ENCODE measurements at places on chromosomes 13 and 19.

- no peak for DNase-seq
Observed at GRCh38 chr13:27593267-27593666, 27.1 kb downstream of the LNX2 start.

DNA sequence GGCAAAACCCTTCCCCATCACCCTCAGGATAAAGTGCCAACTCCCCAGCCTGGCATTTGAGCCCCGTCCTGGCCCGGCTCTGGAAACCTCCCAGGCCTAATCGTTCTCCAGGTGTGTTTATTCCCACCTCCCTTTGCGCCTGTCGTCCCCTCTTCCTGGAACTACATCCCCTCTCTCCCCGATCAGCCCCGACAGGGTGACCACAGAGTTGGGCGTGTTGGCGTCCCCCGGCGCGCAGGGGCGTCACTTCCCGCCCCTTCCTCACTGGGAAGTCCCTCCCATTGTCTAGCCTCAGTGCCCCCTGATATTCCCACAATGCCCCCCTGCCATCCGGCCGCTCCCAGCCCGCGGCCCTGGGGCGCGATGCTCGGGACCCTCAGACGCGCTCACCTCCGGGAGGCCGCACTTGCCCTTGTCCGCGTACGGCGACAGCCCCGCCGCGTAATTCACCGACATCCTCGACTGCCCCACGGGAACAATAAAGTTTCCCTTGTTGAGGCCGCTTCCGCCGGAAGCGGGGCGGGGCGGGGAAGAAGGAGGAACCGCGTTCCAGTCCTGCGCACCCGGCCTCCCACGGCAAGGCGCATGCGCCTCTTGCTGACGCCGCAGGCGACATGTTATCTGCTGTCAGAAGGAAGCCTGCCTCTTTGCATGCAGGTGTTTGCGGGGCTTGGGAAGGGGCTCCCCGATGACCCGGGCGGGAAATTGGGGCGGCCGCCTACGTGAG, at the start of the genes ANKRD24 and SIRT6:
Gene ANKRD24, plus strand, starts transcription at position 606 of the 727 bp plus-strand sequence. CDS start 3,737 bp downstream, outside the sequence.
Gene SIRT6, minus strand, starts transcription at position 480 of the 727 bp plus-strand sequence. Its CDS starts 24 bp downstream, at position 456.
- DNase-seq, result peak; percentile 94

DNA sequence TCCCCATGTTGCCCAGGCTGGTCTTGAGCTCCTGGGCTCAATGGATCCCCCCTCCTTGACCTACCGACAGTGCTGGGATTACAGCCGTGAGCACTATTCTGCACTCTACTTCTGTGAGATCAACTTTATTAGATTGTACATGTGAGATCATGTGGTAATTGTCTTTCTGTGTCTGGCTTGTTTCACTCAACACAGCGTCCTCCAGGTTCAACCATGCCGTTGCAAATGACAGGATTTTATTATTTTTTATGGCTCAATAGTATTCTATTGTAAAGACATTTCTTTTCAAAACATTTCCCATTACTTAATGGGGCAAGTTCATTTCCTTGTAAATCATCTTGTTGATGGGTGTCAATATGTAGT, 1.5 kb upstream of the OBI1 start:
- DNase-seq, result no peak

- no peak for DNase-seq
Observed at GRCh38 chr19:58468216-58468839, 1.4 kb downstream of the ZNF324 start.

- DNase-seq, result no peak
Observed at GRCh38 chr19:57317503-57317902, 2.8 kb upstream of the ZNF543 start.

- DNase-seq, result no peak
Observed at GRCh38 chr19:37127999-37128820, 44.3 kb downstream of the ZNF585A start.

GRCh38 chr13:94061301-94061700, 418.2 kb downstream of the DCT start:
- no peak for DNase-seq

DNA sequence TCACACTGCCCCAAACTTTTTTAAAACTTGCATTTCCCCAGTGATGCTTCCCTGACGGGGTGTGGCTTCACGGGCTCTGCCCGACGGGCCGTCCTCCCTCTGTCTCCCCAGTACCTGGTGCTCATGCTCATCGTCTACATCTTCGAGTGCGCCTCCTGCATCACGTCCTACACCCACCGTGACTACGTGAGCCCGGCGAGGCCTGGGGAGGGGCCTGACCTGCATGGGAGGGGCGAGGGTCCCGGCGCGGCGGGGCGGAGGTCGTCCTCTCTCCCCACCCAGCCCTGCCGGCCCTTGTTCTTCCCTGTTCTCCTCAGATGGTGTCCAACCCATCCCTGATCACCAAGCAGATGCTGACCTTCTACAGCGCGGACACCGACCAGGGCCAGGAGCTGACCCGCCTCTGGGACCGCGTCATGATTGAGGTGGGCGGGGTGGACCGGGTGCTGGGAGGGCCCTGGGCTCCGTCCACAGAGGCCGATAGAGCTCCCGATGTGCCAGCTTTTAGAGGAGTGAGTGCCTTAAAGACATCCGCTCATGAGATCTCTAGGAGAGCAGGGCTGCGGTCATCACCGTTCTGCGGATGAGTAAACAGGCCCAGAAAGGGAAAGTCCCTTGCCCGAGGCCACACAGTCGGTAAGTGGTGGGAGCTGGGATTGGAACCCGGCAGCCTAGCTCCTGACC, 6.9 kb downstream of the UPK1A start:
- DNase-seq, result no peak

GRCh38 chr13:43196750-43197370, 173.5 kb downstream of the DNAJC15 start:
- no peak for DNase-seq

DNA sequence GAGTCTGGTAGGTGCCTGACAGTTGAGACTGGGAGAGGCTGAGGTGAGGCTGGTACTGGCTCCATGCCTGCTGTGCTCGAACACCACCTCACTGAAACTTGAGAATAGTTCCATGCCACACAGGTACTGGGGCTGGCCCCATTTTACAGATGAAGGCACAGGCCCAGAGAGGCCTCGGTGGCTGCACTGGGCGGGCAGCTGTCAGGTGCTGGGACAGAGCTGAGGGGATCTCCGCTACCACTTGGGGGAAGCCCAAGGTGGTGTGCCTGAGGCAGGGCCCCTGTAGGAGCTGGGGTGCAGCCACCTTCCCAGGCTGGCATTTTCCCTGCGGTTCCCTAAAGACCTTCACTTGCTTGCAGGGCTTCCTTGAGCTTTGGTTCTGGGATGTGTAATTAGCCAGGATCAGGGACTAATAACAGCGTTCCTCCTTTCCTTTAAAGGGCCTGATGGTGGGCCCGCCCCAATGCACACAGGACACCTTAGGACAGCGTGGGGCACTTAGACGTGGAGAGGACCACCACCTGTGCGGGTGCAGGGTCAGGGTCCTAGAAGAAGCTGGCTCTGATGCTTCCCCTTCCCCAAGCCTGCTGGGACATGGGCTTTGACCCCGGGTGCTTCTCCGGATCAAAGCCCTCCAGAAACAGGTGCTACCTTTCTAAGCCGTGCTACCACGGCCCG, 23.6 kb downstream of the CAPN12 start:
- no peak for DNase-seq

GRCh38 chr13:25910991-25911419, 140.8 kb downstream of the SHISA2 start:
- no peak for DNase-seq

- DNase-seq, result no peak
Observed at GRCh38 chr13:108920137-108920536, 290.7 kb downstream of the MYO16 start.

GRCh38 chr13:33764716-33765115, 53.2 kb upstream of the RFC3 start:
- DNase-seq, result no peak

DNA sequence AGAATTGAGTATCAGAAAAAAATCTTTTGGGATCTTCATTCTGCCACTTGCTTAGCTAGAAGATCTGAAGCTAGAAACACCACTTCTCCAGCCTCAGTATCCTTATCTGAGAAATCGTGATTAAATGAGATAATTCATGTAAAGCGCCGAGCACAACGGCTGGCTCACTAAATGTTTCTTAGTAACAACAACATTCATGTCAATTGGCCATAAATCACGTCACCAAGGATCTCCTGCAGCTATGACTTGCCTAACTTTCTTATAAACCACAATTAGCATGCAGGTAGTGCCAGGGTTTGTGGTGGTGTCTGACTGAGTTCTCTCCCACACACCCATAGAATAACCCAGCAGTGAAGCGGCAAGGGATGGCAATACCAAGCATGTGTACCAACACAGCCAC, 501.3 kb downstream of the EFNB2 start:
- DNase-seq, result no peak

DNA sequence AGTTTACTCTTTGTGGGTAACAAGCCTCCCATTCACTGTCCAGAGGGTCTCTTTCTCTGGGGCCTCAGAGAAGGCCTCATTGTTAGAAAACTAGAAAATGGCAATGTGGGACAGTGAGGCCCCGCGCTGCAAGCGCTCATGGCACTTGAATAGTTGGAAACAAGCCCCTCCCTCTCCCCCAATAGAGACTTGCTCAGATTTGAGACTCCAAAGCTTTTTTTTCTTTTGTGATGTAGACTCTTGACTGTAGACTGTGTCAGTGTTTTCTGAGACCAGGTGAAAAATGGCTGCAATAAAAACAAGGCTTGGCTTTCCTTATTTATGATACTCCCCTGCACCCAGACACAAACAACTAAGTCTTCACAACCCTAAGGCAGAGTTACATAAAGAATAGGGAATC, 38.7 kb upstream of the UBL3 start:
- no peak for DNase-seq

GRCh38 chr13:61453121-61453520, 37.5 kb upstream of the PCDH20 start:
- DNase-seq, result no peak

- no peak for DNase-seq
Observed at GRCh38 chr19:34997071-34997617, 3.0 kb upstream of the GRAMD1A start.

DNA sequence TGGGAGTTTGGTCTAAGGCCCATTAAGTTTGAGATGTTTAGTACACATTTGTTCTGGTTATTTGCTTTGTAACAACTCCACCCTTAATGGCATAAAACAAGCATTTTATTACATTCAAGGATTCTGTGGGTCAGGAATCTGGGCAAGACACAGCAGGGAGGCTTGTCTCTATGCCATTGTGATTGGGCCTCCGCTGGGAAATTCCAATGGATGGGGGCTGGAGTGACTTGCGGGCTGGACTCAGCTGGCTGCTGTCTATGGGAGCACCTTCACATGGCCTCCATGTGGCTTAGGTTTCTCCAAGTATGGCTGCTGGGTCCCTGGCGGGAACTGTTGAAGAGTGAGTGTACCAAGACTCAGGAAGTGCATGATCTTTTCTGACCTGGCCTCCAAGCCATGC, 159.0 kb downstream of the PAN3 start:
- DNase-seq, result no peak

- no peak for DNase-seq
Observed at GRCh38 chr13:113589251-113589960, 4.9 kb downstream of the TFDP1 start.

- DNase-seq, result no peak
Observed at GRCh38 chr13:76754414-76754813, 131.8 kb downstream of the KCTD12 start.

DNA sequence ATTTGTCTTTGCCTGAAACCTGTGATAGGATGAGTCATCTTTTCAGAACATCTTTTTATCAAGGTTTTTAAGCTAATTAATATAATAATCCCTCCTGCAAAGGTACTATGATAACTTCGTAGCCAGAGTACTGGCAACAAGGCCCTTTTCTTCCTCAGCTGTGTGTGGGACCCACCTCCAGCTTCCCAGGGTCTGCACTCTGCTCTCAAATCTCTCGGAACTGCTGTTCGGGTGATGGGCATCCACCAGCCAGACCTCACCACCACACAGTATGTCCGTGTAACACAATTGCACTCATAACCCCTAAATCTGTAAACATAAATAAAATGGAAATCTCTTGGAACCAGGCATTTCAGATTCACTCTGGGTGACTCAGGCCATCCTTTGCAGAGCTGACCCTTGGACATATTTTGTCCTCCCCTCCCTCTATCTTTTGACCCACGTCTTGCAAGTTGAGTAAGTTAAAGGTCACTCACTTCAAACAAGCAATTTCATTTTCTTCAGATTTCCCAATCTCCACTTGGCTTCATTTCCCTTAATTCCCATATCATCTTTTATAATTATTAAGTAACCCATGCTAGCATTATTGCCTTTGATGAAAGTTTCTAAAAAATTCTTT, 29.5 kb downstream of the COL4A1 start:
- no peak for DNase-seq

- no peak for DNase-seq
Observed at GRCh38 chr13:79282976-79283375, 123.1 kb downstream of the RBM26 start.

DNA sequence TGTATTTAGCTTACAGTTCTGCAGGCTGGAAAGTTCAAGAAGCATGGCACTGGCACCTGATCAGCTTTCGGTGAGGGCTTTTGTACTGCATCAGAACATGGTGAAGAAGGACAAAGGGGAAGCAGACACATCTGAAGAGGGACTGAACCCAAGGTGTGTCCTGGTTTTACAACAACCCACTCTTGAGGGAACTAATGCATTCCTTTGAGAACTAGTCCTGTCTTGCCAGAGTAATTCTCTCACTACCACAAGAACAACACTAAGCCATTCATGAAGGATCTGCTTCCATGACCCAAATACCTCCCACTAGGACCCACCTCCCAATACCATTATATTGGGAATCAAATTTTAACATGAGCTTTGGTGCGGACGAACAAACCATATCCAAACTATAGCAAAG, 93.6 kb downstream of the RFC3 start:
- no peak for DNase-seq

DNA sequence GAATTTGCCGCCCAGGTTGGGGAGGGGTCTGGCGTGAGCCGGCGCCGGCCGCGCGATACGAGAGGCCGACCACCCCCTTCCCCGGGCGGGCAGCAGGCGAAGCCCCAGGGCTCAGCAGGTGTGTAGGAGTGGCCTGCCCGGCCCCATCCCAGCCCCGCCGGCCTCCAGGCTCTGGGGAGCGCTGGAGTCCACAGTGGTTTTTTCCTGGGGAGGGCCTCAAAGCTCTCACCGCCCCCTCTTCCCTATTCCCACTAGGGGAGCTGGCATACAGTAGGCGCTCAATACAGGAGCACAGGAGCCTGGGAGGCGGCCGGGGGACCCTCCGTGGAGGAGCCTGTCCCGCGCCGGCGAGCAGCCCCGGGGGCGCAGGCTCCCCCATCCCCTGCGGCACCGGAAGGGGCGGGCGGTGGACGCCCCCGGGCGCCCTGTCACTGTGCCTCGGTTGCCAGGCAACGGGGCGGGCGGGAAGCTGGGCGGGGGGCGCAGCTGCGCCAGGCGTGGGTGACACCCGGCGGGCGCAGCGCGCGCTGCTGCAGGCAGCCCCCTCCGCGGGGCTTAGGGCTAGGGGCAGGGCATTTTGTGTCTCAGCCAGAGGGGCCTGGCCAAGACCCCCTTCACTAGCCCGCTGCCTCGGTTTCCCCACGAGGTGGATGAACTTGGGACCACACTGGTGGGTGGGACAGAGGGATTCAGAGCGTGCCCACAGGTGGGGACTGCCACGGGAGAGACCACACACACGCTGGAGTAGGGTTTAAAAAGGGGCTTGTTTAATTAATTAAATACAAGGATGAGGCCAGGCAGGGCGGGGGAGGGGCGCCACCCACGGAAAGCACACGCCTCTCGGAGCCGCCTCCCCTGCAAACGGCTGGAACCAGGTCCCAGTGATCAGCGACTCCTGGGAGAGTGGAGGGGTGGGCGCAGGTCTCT, 3.6 kb upstream of the REXO1 start:
- peak; percentile 83 for DNase-seq

- no peak for DNase-seq
Observed at GRCh38 chr19:17335575-17335974, 920 bp upstream of the ANO8 start.
